ENCODE measurements at places on chromosomes 2 and 18.

DNA sequence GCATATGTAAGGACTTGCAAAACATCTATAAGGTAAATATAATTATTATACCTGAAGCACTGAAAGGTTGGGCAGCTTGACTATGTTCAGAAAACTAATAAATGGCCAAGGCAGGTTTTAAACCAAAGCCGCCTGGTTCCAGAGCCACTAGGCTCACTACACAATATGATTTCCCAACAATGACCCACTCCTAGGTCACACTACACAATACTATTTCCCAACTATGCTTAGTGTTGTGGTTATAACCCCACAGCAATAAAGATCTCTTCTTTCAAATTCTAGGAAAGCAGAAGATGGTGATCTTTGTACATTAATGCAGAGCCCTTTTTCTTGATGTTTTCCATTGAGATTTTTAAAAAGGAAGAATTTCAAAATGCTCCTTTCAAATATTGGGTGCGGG, 180.4 kb downstream of the CYRIA start:
- no peaks in the 10 kb centered on the region for H3K4me1 ChIP-seq
- H3K27me3 ChIP-seq = no peaks in the 10 kb centered on the region
- no peak overlapping the region for H3K27ac ChIP-seq
- H3K4me3 ChIP-seq = no peak overlapping the region
- H3K36me3 ChIP-seq = no peaks in the 10 kb centered on the region
- DNase-seq = no peak

GRCh38 chr2:168970711-168971233, 60.4 kb downstream of the ABCB11 start:
- H3K27ac ChIP-seq = no peak overlapping the region
- no peaks in the 10 kb centered on the region for H3K36me3 ChIP-seq
- peaks cover 6% of the 10 kb centered on the region for H3K4me1 ChIP-seq
- no peaks in the 10 kb centered on the region for H3K27me3 ChIP-seq
- DNase-seq = no peak

- H3K27ac ChIP-seq = no peak overlapping the region
- no peak overlapping the region for H3K4me3 ChIP-seq
- no peaks in the 10 kb centered on the region for H3K27me3 ChIP-seq
- no peaks in the 10 kb centered on the region for H3K36me3 ChIP-seq
These were observed 50.8 kb downstream of the EDAR start for GRCh38 chr2:108938077-108938710.

DNA sequence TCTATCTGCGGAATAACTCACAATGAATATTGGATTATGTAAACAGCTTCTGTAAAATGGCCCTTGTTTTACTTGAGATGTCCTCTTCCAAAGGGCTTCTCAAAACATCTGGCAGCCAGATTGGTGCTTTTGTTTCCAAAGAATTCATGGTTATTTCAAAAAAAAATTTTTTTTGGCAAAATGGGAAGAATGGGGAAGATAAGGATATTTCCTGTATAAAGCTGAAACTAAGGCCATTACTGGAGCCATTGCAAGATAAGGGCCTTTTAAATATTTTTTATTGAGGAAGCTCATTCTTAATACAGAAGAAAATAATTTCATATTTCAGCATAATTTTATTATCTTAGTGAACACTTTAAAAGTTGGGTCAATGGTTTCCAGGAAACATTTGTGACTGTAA, 259.1 kb downstream of the GALNT13 start:
- DNase-seq = no peak
- H3K36me3 ChIP-seq = no peaks in the 10 kb centered on the region
- H3K4me3 ChIP-seq = no peak overlapping the region
- no peaks in the 10 kb centered on the region for H3K4me1 ChIP-seq

- no peak overlapping the region for H3K27ac ChIP-seq
- H3K27me3 ChIP-seq = no peaks in the 10 kb centered on the region
- H3K4me1 ChIP-seq = no peaks in the 10 kb centered on the region
- DNase-seq = no peak
- H3K36me3 ChIP-seq = no peaks in the 10 kb centered on the region
These were observed 292.6 kb downstream of the CALCRL start for GRCh38 chr2:187155476-187155875.

DNA sequence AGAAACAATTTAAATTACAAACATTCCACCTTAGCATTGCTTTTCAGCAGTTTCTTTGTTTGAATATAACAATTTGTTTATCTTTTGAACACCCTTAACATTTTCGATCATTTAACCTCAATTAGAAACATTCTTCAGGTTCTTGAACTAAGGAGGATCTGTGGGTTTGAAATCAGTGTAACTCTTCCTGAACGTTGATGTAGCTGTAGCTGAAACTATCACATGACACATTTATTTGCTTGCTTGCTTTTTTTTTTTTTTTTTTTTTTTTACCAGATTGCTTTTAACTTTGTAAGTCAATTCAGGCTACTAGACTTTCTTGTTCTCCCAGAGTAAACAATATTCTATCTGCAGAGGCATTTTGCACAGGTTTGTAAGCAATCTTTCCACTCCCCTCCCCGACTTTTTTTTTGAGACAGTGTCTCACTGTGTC, 47.6 kb downstream of the GPD2 start:
- H3K36me3 ChIP-seq = no peaks in the 10 kb centered on the region
- H3K27ac ChIP-seq = no peak overlapping the region
- H3K27me3 ChIP-seq = no peaks in the 10 kb centered on the region
- no peak for DNase-seq

DNA sequence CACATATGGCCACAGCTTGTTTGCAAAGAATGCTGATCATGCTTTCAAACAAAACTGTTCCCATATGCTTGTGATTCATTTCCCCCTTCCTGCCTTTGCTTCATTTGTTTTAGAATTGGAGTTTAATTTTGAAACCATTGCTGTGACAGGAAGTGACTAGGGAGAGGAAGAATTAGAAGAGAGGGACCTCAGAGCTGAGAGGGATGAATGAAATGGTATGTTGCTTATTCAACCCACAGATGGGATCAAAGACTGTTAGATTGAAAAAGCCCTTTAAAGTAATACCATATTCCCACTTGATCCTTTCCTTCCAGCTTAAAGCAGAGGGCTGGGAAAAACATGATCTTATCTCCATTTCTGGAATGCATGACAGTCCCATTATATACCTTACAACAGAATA, 106.2 kb upstream of the RNF152 start:
- H3K4me3 ChIP-seq = no peak overlapping the region
- H3K4me1 ChIP-seq = no peaks in the 10 kb centered on the region
- no peaks in the 10 kb centered on the region for H3K27me3 ChIP-seq
- no peak overlapping the region for H3K27ac ChIP-seq

DNA sequence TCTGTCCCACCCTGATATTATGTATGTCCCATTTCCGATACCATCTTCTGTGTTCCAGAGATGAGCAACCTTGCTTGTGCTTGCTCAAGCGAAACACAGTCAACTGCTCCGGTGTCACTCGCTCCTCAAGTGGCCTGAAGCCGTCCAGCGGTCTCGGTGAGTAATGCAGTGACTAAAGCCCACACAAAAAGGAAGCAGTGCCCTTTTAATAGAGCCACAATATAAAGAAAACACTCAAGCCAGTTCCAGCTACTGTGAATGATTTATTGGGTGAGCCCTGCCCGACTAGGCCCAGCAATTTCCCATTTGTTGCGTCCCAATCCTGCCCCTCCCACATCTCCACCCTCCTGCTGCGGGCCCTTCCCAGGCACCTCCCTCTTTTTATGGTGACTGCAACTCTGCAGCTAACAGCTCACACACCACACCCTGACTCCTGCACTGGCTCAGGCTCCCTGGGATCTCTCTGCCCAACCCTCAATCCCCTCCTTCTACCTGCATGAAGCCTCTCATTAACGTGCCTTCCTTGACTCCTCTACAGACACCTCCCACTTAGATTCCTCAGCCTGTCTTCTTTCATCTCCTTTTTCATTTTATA, 44.2 kb upstream of the DSC1 start:
- H3K27ac ChIP-seq = no peak overlapping the region
- no peaks in the 10 kb centered on the region for H3K27me3 ChIP-seq
- no peak overlapping the region for H3K4me3 ChIP-seq
- DNase-seq = no peak
- no peaks in the 10 kb centered on the region for H3K36me3 ChIP-seq

DNA sequence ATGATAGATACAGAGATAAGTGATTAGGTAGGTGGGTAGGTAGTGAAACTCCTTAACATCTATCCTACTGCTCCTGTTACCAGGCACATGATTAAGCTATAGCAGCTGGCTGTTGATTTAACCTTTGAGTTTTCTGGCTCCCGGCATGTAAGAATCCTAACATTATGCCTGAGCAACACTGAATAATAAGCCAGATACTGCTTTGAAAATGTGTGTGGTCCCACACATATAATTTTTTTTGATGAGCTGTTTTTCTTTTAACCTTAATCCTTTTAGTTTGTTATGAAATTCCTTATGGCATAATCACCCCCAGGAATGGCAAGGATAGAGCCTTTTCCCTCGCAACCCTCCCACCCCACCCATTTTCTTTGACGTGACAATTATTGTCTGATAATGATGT, 104.2 kb upstream of the NEUROD1 start:
- no peak for DNase-seq
- no peak overlapping the region for H3K27ac ChIP-seq
- no peaks in the 10 kb centered on the region for H3K36me3 ChIP-seq
- H3K4me1 ChIP-seq = no peaks in the 10 kb centered on the region
- no peak overlapping the region for H3K4me3 ChIP-seq
- no peaks in the 10 kb centered on the region for H3K27me3 ChIP-seq

DNA sequence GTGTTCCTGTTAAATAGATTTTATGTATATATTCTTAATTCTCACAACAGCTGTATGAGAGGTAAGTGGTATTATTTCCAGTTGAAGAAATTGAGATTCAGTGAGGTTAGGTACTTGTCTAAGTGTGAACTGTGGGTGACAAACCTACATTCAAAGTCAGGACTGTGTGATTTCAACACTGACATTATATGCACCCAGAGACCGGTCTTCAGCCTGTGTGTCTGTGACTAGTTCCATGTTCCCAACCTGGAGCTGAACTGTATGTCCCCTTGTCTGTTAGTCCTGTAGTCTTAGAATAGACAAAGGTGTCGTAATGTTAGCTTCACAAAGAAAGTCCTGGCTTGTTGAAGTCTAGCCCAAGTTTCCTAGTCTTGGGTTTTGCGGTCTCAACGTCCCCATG, 17.4 kb downstream of the PLEKHB2 start:
- no peaks in the 10 kb centered on the region for H3K4me1 ChIP-seq
- H3K4me3 ChIP-seq = no peak overlapping the region
- no peak for DNase-seq
- H3K27me3 ChIP-seq = no peaks in the 10 kb centered on the region
- H3K36me3 ChIP-seq = peaks cover 53% of the 10 kb centered on the region

DNA sequence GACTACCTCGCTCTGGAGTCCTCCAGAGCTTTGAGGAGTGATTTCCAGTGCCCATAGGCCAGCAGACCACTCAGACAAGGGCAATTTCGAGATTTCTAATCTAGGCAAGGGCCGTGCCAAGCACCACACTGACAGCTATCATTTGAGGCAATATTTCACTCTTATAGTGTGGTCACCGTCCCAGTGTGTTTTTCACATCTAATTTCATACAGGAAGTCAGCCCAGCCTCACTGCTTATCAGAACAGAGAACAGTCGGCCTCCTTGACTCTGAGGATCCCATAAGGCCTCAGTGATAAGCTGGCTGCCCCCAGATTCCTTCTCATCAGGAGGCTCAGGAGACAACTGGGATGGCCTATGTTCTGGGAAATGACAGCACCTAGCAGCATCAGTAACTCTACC, 581 bp downstream of the CAPN14 start:
- H3K4me3 ChIP-seq = no peak overlapping the region
- no peaks in the 10 kb centered on the region for H3K27me3 ChIP-seq
- DNase-seq = no peak
- peaks cover 3% of the 10 kb centered on the region for H3K4me1 ChIP-seq
- H3K27ac ChIP-seq = no peak overlapping the region

DNA sequence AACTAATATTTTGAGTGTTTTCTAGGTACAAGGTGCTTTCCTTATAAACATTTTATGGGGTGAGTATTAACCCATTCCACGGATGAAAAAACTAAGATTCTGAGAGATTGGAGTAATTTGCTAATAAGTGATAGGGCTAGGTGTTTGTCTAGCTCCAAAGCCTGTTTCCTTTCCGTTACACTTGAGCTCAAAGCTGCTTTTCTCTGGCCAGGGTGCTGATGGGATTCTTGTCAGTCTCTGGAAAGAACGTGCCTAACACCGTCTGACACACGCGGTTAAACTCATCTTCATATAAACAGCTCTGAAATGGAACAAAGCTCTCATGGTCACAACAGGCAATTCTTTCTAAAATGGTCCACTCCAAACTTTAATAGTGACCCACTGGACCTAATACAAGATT, 2.0 kb upstream of the ANKRD29 start:
- H3K4me3 ChIP-seq = no peak overlapping the region
- no peak for DNase-seq
- peaks cover 26% of the 10 kb centered on the region for H3K4me1 ChIP-seq
- H3K27ac ChIP-seq = no peak overlapping the region

DNA sequence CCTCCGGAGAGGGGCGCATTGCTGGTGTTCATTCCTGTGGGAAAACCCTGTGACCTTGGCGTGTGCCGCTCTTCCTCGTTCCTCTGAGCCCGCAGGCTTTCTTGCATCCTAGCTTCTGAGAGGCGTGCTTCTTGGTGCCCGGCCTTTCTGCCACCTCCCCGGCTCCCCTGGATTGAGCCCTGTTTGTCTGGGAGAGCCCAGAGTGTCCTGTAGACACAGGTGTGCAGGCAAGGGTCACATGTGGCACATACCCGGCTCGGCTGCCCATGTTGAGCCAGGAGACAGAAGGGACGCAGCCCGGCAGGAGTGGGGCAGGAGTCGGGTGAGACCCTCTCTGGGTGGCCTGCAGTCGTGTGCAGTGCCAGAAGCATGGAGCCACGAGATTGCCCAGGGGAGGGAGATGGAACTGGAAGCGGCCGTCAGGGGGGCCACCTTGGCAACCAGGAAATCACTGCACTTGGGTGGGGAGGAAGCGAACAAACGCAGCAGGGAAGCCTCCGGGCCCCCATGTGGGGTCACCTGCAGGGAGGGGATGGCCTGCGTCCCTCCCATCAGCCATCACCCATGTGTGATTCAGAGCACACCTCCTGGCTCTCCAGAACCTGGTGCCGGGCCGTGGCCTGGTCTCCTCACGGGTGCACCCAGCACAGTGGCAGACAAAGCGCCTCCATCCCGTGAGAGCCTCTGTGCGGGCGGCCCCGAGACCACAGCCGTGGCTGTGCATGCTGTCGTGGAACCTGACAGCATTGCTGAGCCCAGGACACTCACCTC, 92.9 kb downstream of the SH3BP4 start:
- H3K27ac ChIP-seq = no peak overlapping the region
- H3K4me1 ChIP-seq = peaks cover 9% of the 10 kb centered on the region
- H3K36me3 ChIP-seq = no peaks in the 10 kb centered on the region

- H3K27ac ChIP-seq = no peak overlapping the region
- no peak overlapping the region for H3K4me3 ChIP-seq
- H3K27me3 ChIP-seq = no peaks in the 10 kb centered on the region
These were observed 30.4 kb upstream of the RAB6D start for GRCh38 chr2:131394147-131394931.

- H3K4me1 ChIP-seq = no peaks in the 10 kb centered on the region
- no peaks in the 10 kb centered on the region for H3K27me3 ChIP-seq
- no peaks in the 10 kb centered on the region for H3K36me3 ChIP-seq
These were observed 767.0 kb downstream of the SLC4A3 start for GRCh38 chr2:220394433-220394832.

- no peak for DNase-seq
- peak overlapping the region; percentile 66 for H3K4me3 ChIP-seq
- peaks cover 35% of the 10 kb centered on the region for H3K36me3 ChIP-seq
- peaks cover 43% of the 10 kb centered on the region for H3K4me1 ChIP-seq
- no peaks in the 10 kb centered on the region for H3K27me3 ChIP-seq
These were observed 463 bp upstream of the DNAJB2 start for GRCh38 chr2:219278655-219279150.

- no peak overlapping the region for H3K27ac ChIP-seq
- no peak for DNase-seq
- H3K4me1 ChIP-seq = no peaks in the 10 kb centered on the region
- no peaks in the 10 kb centered on the region for H3K27me3 ChIP-seq
- H3K36me3 ChIP-seq = peaks cover 61% of the 10 kb centered on the region
These were observed 7.9 kb downstream of the TMEM18 start for GRCh38 chr2:669323-669722.

Data from CD4-positive, alpha-beta T cell (primary cell).